ENCODE measurements at places on chromosomes 6 and 20.

DNA sequence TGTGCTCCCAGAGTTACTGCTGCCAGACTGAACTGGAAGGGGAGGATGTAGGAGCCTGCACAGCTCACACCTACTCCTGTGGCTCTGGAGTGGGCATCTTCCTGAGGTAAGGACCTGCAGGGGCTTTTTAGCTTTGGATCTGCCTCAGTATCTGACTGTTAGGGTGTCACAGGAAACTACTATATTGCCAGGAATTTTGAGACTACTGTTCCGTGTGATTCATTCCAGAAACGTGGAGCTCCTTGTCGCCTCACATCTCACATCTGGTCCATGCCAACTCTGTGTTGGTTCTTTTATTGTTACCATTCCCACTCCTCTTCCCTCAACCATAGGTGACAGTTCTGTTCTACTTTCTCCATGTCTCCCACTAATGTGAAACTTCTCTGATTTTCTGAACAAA, 34.1 kb downstream of the PRPH2 start:
- DNase-seq = no peak

DNA sequence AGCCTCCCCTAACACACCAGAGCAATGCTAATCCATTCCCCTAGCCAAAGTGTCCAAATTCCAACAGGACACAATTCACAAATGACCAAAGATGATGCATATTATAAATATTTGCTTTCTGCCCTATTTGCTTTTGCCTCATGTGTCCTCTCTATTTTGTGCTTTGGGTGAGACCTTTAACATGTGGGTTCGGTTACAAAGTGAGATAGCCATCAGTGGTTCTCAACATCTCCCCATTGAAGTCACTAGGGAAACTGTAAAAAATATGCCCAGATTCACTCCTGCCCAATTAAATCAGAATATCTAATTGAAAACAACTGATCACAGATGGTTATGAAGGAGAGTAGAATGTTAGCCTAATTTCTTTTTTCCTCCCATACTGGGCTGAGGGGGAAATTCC, 159.2 kb downstream of the MTFR2 start:
- DNase-seq = no peak

DNA sequence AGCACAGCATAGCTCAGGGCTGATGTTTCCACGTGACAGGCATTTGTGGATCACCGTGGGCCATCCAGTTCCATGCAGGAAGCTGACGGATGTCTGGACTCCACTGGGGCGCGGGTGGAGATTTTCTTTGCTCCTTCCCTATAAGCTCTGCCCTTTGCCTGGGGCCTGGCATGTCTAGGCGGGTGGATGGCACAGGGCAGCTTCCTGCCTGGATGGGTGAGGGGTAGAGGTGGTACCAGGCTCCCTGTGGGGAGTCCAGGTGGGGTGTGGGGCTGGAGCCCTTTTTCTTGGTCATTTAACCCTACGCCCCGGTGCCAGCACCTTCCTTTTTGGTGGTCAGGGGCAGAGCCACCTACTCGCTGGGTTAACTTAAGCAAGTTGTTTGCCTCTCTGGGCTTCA, 10.4 kb downstream of the FAM110A start:
- DNase-seq = no peak

GRCh38 chr6:4503700-4504099, 272.5 kb upstream of the CDYL start:
- no peak for DNase-seq

- DNase-seq = no peak
Measured at GRCh38 chr6:90753820-90754643, 167.2 kb upstream of the MAP3K7 start.

GRCh38 chr6:103105686-103106085, 1712.2 kb downstream of the GRIK2 start:
- no peak for DNase-seq

GRCh38 chr20:34988191-34988540, 32.5 kb downstream of the MYH7B start:
- no peak for DNase-seq

All from MV-4-11 (cell line).